Right ventricle myocardium superior (tissue), 1 donor: ENCODE measurements at places on chromosomes 1 and 21.

GRCh38 chr21:26227130-26227529 is 56.6 kb upstream of the APP start:
- DNase-seq: no peak

DNA sequence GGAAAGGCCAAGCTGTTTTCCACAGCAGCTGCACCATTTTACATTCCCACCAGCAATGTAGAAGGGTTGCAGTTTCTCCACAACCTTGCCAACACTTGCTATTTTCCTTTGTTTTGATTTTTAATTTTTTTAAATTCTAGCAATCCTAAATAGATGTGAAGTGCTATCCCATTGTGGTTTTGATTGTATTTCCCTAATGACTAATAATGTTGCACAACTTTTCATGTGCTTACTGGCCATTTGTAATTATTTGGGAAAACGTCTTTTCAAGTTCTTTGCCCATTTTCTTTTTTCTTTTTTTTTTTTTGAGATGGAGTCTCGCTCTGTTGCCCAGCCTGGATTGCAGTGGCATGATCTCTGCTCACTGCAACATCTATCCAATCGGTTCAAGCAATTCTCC is 53.9 kb downstream of the VCAM1 start:
- DNase-seq: no peak

DNA sequence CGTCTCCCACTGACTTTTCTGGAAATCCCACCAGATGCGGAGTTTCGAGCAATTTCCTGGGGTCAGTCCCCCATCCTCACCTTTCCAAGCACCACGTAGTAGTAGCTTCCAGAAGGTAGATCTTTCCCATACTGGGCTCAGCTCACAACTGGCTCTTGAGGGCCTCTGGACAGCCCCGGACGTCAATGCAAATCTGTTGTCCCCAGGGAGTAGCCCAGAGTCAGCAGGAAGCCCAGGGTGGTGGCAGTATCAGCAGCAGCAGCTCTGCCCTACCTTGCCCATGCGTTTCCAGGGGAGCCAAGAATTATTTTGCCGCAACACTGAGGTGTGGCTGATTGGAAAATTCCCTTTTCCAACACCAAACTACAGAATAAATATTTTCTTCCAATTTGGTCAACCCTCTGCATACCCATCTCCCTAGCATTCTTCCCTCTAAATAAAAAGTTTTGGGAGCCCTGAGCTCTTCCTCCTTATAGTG is 70.3 kb downstream of the CD46 start:
- DNase-seq: no peak

GRCh38 chr1:91054780-91055481 is 33.1 kb upstream of the ZNF644 start:
- no peak for DNase-seq

DNA sequence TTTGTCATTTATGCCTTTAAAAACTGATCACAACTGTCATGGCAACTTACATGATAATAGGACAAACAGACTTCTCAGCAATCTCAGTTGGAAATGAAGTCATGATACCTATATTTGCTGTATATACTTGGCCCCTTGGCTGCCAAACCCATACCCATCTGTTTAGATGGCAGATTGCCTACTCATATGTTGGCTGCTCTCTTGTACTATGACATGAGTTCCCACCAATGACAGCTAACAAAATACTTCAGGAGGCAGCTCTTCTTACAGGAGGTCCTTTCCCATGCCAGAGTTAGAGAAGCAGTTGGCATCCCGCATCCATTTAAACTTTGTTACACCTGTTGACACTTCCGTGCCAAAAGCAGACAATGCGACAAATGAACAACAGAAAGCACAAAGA is 603.1 kb upstream of the ADGRL2 start:
- no peak for DNase-seq

GRCh38 chr1:188599313-188599712 is 1770.6 kb downstream of the PLA2G4A start:
- DNase-seq: no peak

DNA sequence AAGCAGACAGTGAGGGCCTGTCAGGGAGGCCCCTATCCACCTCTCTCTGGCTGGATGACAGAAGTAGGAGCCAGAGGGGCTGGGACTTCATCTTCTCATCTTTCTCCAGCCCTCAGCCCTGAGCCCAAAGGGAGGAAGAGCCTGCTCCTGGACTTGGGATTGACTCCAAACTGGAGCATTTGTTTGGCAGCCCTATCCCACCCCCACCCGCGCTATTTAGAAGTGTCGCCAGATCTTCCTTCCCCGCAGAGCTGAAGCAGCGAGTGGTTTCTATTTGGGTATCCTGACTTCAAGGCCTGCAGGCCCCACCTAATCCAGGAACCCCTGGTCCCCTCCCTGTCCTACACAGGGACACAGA is 9.6 kb downstream of the NES start:
- DNase-seq: peak; percentile 67

DNA sequence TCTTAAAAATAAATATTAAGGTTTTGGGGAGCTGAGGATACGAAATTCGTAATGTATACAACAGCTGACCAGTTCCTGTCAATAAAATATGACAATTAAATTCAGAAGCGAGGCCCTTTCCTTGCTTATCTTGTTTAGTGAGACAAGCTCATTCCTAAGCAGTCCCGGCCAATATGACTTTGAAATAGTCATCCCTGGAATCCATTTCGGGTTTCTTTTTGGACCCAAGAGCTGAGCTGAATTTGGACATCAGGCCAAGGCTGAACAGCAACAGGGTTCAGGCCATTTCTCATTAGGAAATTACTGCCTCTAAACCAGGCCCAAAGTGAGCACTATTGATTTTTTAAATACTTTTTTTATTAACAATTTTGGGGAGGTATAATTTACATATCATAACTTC is 17.3 kb upstream of the FMN2 start:
- no peak for DNase-seq

DNA sequence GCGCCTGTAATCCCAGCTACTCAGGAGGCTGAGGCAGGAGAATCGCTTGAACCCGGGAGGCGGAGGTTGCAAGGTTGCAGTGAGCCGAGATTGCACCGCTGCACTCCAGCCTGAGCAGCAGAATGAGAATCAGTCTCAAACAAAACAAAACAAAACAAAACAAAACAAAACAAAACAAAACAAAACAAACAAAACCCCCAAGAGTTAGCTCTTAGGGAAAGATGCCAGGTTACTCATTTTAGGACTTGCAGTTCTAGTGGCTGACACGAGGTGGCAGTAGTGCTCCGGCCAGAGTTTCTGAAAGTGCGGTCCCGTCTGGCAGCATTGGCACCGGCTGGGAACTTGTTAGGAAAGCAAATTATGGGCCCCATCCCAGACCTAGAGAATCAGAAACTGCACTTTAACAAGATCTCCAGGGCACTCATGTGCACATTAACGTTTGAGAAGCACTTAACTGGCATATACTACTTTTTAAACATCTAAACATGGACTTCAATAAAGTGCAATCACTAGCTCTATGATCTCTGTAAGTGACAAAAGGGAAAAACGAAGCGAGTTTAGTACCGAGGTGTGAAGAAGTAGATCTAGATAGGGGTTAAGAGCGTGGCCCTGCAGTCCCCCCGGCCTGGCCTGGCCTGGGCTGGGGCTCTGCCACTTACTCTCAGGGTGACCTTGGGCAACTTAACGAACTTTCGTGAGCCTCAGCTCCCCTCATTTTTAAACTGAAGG is 41.9 kb upstream of the TNFRSF1B start:
- DNase-seq: peak; percentile 90

DNA sequence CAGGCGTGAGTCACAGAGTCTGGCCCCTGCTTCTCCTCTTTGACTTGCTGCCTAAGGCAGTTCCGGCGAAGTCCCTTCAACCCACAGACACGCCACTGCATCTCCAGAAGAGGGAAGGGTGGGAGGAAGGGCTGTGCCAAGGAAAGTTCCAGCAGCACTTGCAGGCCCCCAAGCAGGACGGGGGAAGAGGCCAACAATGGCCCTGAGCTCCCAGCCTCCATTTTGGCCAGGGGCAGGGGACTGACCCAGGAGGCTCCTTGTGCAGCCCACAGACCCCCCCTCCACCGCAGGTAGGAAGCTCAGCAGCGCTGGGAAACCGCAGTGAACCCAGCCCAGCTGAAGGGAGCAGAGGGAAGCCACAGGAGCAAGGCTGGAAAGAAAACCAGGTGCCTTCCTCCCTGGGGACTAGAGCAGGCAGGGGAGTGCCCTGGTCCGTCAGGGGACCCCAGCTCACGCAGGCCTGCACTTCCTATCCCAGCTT is 35.4 kb downstream of the ACOT7 start:
- no peak for DNase-seq

DNA sequence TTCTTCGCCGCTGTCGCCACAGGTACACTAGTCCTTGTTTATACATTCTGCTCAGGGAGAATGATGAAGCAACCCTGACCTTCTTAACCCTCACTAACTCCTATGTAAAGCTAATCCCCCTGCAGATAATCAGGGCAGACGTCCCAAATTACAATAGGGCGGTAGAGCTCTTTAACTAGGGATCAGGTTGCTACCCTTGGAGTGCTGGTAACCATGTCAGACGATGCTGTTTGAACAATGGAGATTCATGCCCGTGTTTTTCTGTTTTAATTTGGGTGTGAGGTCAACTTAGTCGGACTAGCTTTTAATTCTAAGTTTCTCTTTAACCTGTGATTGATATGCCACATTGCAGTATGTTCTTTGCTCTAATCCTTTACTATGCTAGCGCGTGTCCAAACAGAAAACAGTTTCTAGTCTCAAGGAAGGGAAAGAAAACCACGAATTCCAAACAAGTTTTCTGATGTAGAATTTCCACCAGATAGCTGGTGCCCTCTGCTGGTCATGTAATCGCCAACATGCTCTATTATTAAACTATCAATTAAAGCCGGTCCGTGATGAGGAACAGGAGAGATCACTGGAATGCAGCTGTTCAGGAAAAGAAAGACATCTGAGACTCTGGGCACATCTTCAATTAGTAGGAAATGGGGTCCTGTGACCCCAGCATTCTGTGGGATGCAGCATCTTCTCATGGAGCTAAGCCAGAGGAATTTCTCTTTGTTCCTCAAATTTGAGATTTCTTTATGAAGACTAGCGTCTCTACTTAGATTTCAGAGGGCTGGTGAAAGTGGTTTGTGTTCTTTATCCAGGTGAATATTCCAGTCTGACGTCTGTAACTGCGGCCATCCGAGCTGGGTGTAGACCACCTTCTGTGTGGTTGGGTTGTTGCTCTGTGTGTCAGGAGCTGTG is 18.3 kb upstream of the VAMP3 start:
- peak; percentile 56 for DNase-seq

DNA sequence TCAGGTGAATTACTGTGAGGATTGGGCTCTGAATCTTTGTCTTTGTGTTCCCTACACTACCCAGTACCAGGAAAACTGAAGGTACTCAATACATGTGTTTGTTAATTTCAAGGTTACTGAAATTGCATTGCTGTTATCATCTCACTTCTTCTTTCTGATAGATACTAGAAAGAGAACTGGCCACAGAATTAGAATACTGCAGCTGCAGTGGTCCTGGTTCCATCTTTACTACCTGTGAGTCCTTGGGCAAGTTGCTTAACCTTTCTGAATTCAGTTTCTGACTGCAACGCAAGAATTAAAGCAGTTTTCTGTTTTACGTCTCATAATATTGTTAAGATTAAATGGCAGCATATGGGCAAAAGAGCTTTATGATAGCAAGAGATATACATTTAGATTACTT is 263.5 kb downstream of the LMO4 start:
- no peak for DNase-seq

DNA sequence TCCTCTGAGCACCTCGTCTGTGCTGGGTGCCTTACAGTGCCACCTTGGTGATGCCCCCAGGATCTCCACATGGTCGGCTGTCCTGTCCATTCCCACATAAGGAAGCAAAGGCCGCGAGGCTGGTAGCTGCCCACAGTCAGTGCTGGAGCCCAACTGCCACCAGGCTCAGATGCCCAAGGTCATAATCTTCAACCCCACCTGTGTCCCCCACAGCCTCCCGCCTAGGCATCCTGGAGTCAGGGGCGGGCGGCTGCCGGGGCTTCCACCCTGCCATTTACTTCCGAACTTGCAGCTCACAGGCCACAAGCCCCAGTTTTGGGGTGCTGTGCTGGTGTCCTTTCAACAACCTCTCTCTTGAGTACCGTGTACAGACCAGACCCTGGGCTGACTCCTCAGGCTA is 126.3 kb downstream of the CASZ1 start:
- no peak for DNase-seq

GRCh38 chr1:84253036-84253435 is 48.5 kb upstream of the SAMD13 start:
- DNase-seq: no peak

DNA sequence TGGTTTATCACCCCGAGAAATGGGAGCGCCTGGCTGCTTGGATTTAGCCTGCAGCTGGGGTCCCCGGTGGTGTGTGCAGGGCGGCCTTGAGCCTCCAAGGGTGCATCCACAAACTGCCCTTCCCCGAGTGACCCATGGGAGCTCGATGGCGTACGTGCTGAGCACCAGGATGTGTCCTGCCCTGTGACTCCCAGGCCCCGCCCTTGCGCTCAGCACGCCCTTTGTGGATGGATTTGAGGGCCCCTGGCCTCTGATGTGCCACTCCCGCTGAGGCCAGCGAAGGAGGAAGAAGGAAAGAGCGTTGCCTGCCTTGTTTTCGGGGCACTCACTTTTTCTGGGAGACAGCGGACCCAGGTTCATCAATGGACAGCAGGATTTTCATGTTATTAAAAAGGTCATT is 1.7 kb upstream of the TFF3 start:
- no peak for DNase-seq

DNA sequence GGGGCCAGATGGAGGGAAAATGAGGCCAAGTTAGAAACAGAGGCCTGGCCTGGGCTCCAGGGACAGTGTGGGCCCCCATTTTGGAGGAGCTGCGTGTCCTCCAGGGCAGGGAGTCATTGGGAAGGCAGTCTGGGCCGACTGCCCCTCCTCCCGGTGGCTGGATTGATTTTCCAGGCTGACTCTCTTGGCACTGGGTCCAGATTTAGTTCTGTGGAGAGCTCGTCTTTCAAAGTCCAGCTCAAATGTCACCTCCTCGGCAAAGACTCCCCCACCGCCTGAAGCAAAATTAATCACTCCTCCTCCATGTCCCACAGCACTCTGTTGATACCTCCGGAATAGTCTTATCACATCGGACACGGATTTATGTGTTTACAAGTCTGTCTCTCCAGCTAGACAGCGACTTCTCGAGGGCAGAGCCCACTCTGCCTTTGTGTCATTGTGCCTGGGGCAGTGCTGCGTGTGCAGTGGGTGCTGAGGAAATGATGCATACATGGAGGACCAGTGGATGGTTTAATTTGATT is 175.1 kb downstream of the CAMTA1 start:
- DNase-seq: no peak

- no peak for DNase-seq
These were observed 40.6 kb upstream of the HHAT start for GRCh38 chr1:210288116-210288515.

GRCh38 chr1:66176832-66177231 is 357.1 kb upstream of the SGIP1 start:
- no peak for DNase-seq

- DNase-seq: no peak
These were observed 50.0 kb upstream of the LRRC3 start for GRCh38 chr21:44405091-44405947.
